Putamen (tissue), 1 donor: ENCODE measurements at places on chromosomes 16 and 17.

DNA sequence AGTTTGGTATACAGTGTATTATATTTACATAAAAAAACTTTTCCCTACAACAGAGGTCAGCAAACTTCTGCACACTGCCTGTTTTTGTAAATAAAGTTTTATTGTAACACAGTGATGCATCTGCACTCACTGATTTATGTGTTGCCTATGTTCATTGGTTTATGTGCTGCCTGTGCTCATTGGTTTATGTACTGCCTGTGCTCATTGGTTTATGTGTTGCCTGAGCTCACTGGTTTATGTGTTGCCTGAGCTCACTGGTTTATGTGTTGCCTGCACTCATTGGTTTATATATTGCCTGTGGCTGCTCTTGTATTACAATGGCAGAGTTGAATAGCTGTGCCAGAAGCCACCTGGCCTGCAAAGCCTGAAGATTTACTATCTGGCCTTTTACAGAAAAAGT, 81.6 kb downstream of the MYH11 start:
- no peak for DNase-seq

DNA sequence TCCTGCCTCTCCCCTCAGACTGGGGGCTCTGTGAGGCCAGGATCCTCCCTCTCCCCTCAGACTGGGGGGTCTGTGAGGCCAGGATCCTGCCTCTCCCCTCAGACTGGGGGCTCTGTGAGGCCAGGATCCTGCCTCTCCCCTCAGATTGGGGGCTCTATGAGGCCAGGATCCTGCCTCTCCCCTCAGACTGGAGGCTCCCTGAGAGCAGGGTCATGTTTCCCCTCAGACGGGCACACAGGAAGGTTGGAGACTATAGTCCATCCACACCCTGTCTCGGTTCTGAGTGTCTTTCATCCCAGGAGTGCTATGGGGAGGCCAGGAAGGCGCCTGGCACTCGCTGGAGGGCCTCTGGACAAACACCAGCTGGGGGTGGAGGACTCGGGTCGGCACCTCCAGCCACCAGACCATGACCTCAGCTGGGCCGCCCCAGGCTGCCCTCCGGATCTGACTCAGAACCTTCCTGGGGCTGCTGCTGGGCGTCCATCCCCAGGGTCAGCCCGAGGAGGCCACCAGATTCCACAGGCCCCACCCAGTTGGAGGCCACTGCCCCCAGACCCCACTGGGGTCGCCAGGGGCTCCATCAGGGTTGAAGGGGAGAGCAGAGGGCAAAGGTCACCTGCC, 21.9 kb upstream of the DLX4 start:
- no peak for DNase-seq

DNA sequence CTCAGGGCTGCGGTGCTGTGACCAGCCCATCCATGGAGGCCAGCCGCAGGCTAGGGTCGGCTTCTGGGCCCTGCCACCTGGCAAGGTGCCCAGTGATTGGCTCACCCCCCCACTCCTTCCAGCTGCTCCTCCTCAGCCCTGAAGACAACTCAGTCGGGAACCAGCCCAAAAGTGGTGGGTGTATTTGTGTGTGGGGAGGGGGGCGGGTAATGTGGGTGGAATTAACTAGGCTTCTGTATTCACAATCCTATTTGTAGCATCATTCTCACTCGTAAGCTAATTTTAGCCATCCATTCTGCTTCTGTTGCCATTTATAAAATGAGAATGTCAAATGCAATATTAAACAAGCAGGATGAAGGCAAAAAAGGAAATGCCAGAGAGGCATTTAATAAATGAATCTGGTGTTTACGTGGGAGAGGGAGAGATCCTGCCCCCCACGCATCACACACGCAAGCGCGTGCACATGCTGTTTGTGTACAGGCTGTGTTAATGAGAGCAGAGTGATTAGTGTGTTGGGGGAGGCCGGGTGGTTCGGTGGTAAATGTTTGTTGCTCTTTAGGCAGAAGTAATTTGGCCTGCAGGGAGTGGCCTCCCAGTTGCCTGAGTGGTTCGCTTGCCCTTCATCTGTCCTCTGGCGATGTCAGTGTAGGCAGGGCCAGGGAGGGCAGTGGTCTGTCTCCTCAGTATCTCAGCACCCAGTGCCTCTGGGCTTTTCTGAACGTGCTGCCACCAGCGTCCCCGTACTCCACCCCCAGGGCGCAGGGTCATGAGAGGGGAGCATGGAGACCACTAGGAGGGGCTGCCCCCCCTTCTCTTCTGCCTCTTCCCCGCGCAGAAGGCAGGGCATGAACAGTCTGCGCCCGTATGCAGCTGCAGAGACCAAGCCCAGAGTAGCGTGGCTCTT, 140.1 kb downstream of the CCDC182 start:
- DNase-seq, result peak; percentile 64

- DNase-seq, result no peak
These were observed 21.8 kb upstream of the KIF19 start for GRCh38 chr17:74304184-74304583.

- no peak for DNase-seq
These were observed 22.7 kb downstream of the PROCA1 start for GRCh38 chr17:28689011-28689410.

DNA sequence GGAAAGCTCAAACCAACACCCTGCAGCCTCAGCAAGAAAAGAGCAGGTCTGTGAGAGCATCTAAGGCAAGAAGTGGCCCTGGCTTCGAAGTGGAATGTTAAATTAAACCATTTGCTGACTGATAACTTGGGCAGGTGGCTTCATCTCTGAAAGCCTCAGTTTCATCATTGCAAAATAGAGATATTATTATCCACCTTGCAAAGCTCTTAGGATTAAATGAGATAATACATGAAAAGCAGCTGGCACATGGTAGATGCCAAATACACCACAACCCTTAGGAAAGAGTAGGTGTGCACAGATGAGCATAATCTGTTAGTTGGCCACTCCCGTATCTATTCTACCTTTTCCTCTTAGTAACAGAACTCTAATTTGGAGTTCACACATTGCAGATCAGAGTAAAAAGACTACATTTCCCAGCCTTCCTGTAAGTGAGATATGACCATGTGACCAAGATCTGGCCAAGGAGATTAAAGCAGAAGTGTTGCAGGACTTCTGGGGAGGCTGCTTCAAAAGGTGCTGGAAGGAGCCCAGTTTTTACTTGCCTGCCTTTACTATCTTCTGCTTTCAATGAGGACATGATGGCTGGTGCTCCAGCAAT, 288.7 kb downstream of the SOX9 start:
- DNase-seq, result no peak

GRCh38 chr16:78275420-78275819, 176.0 kb downstream of the WWOX start:
- no peak for DNase-seq

DNA sequence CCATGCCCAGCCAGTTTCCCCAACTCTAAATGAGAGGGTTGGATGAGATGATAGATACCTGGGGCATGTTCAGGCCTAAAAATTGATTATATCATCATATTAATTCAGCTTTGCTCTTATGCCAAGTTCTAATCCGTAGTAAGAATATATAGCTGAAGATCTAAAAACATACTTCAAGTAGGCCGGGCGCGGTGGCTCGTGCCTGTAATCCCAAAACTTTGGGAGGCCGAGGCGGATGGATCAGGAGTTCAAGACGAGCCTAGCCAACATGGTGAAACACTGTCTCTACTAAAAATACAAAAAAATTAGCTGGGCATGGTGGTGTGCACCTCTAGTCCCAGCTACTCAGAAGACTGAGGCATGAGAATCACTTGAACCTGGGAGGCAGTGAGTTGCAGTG, 12.0 kb downstream of the PLA2G10 start:
- no peak for DNase-seq

DNA sequence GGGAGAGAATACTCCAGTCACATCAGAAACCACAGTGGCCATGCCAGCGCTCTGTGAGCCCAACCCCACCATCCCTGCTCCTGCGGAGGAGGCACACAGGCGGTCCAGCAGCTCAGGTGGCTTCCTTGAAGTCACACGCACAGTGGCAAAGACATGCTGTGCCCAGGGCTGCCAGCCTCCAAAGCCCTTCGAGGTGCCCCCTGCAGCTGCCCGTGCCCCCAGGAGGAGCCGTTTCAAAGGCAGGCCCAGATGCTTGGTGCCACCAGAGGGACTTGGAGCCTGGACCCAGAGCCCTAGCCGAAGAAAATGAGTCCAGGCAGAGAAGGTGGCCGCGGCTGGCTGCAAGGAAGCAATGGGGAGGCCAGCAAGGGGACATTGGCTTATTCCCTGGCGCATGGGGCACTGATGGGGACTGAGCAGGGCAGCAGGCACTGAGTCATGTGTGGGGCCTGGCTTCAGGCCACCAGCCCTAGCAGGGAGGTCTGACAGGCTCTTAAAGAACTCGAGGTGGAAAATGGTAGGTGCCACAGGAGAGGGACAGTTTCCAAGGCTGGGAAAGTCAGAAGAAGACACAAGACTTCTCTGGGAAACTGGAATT, 17.2 kb upstream of the CACNG1 start:
- no peak for DNase-seq

GRCh38 chr16:4572715-4573114, 16.6 kb downstream of the C16orf96 start:
- no peak for DNase-seq

- DNase-seq, result peak; percentile 64
These were observed 189.4 kb downstream of the RAB11FIP4 start for GRCh38 chr17:31580706-31581490.
